Lung (tissue), 17 donors: ENCODE measurements at places on chromosomes 7 and 10. TPM values are rescaled to one million over a fixed set of nuclear protein-coding genes. Genes with fewer than 3 reads are reported as not detected.
A peak's percentile ranks its signal among the peaks of the same experiment; 100 is the strongest.

- no peak overlapping the region for H3K27ac ChIP-seq
- no peaks in the 10 kb centered on the region for H3K27me3 ChIP-seq
- DNase-seq: no peak
- H3K4me3 ChIP-seq: no peak overlapping the region
- H3K4me1 ChIP-seq: no peaks in the 10 kb centered on the region
Observed at GRCh38 chr10:97633921-97634320, 621 bp upstream of the MORN4 start.

GRM3 gene
- total RNA-seq: not detected

DNA sequence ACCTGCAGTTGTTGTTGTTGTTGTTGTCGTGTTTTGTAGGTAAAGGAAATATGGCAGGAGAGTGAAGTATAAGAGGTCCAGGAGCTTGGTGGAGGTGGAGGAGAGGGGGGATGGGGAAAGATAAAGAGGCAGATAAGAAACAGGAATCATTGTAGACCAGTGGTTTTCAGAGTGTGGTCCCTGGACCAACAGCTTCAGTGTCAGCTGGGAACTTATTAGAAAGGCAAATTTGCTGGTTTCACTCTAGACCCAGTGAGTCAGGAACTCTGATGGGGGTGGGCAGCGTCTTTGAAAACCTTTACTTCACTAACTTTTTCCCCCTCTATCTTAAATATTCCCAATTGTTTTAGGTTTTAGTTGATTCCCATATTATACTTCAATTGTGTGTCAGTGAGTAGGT lies 241.5 kb downstream of the AUTS2 start:
- DNase-seq: no peak
- no peak overlapping the region for H3K27ac ChIP-seq
- no peak overlapping the region for H3K4me3 ChIP-seq
- H3K27me3 ChIP-seq: no peaks in the 10 kb centered on the region

HELLS gene
- 15.1 TPM for total RNA-seq

DNA sequence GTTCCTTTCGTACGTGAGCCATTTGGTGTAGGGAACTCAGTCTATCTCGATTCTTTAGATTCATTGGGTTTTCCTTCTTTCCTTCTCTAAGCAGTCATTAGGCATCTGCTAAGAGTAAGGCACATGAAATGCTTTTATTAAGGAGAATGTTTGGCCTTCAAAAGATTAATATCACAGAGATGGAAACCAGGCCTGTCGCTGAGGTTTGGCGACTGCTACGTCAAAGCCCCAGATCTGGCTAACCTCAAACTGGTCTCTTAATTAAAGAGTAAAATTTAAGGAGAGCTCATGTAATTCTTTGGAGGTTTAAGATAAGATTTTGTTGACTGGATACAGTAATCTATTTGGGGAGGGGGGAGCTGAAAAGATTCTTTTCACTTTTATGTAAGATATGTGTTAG lies 189.8 kb downstream of the JCAD start:
- no peak overlapping the region for H3K27ac ChIP-seq
- H3K4me3 ChIP-seq: no peak overlapping the region
- H3K27me3 ChIP-seq: no peaks in the 10 kb centered on the region
- DNase-seq: no peak
- no peaks in the 10 kb centered on the region for H3K36me3 ChIP-seq

GPNMB gene
- 127 TPM for total RNA-seq

DNA sequence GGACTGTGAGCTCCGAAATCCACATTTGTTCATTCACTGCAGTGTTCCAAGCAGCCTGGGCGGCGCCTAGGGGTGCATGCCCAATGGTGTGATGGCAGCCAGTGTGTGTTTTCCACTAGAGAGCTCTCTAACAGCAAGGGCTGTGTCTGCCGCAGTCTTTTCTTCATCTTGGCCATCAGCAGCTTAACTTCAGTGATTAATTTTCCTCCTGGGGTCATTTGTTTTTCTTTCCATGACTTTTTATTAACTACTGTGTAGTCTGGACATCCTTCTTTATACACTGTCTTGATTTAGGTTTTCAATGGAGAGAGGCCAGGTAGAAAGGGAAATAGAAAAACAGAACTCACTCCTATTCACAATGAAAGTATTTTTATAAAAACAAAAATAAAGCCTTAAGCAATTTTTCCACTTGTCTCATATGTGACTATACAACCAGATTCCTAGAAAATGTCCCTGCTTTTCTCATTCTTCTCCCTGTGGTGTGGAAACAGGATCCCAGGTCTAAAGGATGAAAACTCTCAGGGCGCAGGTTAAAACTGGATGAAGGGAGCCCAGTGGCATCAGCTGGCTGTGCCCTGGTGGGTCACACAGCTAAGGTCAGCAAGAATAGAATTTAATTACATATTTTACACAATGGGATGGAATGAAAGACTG lies 176.8 kb downstream of the PKD1L1 start:
- DNase-seq: no peak
- H3K27me3 ChIP-seq: no peaks in the 10 kb centered on the region
- no peak overlapping the region for H3K4me3 ChIP-seq
- H3K27ac ChIP-seq: no peak overlapping the region
- no peaks in the 10 kb centered on the region for H3K36me3 ChIP-seq
- no peaks in the 10 kb centered on the region for H3K4me1 ChIP-seq

UNC5B gene
- 23.8 TPM for total RNA-seq

- H3K4me3 ChIP-seq: no peak overlapping the region
- no peaks in the 10 kb centered on the region for H3K27me3 ChIP-seq
- no peak for DNase-seq
- no peaks in the 10 kb centered on the region for H3K4me1 ChIP-seq
- no peak overlapping the region for H3K27ac ChIP-seq
Observed at GRCh38 chr10:10612151-10612550, 405.5 kb upstream of the CELF2 start.

CXCL12 gene
- 72.1 TPM for total RNA-seq

ANXA8 gene
- 19.7 TPM for total RNA-seq

DNA sequence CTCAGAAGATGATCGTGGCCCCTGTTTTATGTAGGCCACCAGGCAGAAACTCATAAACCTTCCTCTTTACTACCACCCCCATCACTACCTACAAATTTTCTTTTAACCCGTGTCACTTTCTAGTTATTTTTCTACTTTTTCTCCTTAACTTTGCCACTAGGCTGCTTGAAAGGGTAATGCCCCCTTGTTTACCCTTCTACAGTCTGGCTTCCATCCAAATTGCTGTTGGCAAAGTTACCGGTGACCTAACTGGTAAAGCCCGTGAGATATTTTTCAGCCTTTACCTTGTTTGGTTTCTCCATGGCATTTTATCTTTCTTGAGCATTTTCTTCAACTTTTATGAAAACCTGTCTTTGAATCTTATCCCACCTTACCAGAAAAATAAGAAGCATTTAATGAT lies 153.0 kb downstream of the WNT2 start:
- no peaks in the 10 kb centered on the region for H3K27me3 ChIP-seq
- peak; percentile 32 for DNase-seq
- peaks cover 8% of the 10 kb centered on the region for H3K36me3 ChIP-seq
- no peak overlapping the region for H3K4me3 ChIP-seq
- H3K27ac ChIP-seq: no peak overlapping the region

DNA sequence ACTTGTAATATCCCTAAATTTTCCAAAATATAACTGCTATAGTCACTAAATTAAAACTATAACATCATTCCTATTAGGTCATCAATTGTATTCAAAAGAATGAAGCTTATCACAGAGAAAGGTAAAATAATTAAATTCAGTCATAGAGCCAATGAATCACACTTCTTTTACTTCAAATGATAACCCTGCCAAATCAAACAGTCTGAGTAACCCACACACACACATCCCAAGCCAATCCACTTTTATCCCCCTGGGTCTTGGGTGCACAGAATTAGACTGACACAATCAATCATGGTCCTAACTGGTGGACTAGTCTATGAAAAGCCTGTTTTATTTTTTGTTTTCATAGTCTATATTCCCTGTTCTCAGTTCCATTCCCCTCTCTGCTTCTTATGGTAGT lies 25.6 kb downstream of the CTNNA3 start:
- no peaks in the 10 kb centered on the region for H3K4me1 ChIP-seq
- no peak overlapping the region for H3K27ac ChIP-seq
- H3K36me3 ChIP-seq: no peaks in the 10 kb centered on the region
- no peaks in the 10 kb centered on the region for H3K27me3 ChIP-seq
- no peak for DNase-seq
- H3K4me3 ChIP-seq: no peak overlapping the region

THSD7A gene
- total RNA-seq: 8.2 TPM

DNA sequence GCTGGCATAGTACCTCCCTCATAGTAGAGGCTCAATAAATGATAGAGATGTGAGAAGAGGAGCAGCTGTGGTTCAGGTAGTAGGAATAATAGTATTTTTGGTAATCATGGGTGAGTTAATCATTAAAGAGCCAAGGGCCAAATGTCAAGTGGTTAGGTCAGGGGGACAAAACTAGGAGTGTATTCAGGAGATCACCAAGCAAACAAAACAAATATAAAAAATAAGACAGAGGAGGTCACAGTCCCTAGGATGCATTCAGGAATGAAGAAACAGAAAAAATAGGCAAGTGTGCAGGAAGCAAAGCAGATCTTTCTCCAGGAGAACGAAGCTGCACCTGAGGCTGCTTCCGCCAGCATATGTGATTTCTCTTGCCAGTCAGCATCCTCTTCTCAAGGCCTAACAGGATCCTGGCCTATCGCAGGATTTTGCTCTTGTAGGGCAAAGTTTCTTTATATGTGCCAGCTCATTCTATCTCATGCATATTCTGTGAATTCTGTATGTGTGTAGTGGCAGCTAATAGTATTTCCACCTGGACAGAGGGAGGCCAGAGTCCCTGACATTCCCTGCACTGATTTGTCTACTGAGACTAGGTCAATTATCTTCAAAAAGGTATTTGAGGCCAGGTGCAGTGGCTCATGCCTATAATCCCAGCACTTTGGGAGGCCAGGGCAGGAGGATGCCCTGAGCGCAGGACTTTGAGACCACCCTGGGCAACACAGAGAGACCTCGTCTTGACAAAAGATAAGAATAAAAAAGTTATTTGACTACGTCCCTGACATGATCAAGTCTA lies 82.7 kb downstream of the AKR1D1 start:
- no peak overlapping the region for H3K4me3 ChIP-seq
- no peaks in the 10 kb centered on the region for H3K27me3 ChIP-seq

DNA sequence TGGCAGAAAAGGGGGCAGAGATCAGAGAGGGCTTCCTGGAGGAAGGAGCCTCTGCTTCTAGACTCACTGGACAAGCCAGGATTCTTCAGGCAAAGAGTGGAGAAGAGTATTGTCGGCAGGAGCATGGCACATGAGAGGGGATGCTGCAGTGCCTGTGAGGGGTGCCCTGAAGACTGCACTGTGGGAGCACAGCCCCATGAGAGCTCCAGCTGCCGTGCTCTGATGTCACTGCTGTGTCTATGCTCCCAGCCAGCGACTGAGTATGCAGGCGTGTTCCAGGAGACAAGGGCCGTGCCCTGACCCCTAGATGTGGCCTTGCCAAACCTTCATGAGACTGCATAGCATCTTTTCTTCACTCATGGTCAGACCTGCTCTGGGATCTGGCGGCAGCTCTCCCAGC lies 339.1 kb downstream of the RPS24 start:
- H3K27me3 ChIP-seq: no peaks in the 10 kb centered on the region
- no peaks in the 10 kb centered on the region for H3K4me1 ChIP-seq
- no peak overlapping the region for H3K4me3 ChIP-seq
- no peak overlapping the region for H3K27ac ChIP-seq
- no peaks in the 10 kb centered on the region for H3K36me3 ChIP-seq
- no peak for DNase-seq
